Frontal cortex (tissue), 4 donors: ENCODE measurements at places on chromosomes 2 and 18. TPM values are rescaled to one million over a fixed set of nuclear protein-coding genes. Genes with fewer than 3 reads are reported as not detected.

The LTBP1 gene
- 22.8 TPM for total RNA-seq

The FER1L5 gene
- total RNA-seq: 0.41 TPM

The EFEMP1 gene
- total RNA-seq: 7.3 TPM

The TUBB8B gene
- total RNA-seq: not detected

The CCNT2 gene
- total RNA-seq: 66.0 TPM

The ELOA2 gene
- not detected for total RNA-seq

The CCDC148 gene
- 32.6 TPM for total RNA-seq

The CTLA4 gene
- not detected for total RNA-seq

The SPAST gene
- total RNA-seq: 293 TPM

The KIF5C gene
- total RNA-seq: 388 TPM

The GREB1L gene
- 1.6 TPM for total RNA-seq

The SLC14A1 gene
- 3.7 TPM for total RNA-seq

The HSPD1 gene
- 157 TPM for total RNA-seq

The MROH2A gene
- total RNA-seq: not detected

The PARD3B gene
- total RNA-seq: 4.5 TPM

The MEX3C gene
- 97.4 TPM for total RNA-seq

The SPP2 gene
- not detected for total RNA-seq

The GTF2A1L gene
- total RNA-seq: not detected

The GPR35 gene
- 0.41 TPM for total RNA-seq
